Karpas-422 (cell line): ENCODE measurements at places on chromosomes 7 and 10.

DNA sequence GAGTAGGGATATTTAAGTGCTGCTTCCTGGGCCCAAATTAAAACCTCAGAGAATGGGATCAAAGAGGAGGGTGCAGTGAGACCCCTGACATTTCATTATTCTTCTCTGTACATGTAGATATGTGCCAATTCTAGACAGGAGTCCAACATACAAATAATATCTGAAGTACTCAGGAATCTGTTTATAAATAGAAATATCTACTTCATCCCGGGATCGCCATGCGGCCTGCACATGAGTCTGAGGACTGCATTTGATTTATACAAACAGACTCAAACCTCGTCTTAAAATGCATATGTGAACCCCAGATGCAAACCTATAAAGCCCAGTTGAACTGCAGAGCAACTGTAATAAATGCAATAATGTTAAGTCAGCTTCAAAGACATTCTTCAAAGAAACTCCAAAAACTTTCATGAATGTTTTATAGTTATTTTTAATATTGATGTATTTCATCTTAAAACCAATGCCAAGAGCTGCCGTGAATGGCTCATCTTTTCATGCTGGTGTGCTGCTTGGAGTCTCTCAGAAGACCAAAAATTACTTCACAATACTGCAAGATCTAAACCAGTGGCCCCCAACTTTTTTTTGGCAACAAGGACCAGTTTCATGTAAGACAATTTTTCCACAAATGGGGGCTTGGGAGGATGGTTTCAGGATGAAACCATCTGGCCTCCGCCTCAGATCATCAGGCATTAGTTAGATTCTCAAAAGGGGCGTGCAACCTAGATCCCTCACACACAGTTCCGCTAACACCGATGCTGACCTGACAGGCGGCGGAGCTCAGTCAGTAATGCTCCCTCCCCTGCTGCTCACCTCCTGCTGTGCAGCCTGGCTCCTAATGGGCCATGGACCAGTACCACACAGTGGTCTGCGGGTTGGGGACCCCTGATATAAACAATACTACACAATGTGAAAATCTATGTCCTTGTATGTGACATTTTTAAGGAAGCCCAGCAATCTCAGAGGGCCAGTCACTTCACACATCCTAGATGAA lies 166.9 kb downstream of the PARD3 start:
- no peaks in the 10 kb centered on the region for H3K36me3 ChIP-seq
- H3K27ac ChIP-seq: no peak overlapping the region
- no peaks in the 10 kb centered on the region for H3K4me1 ChIP-seq
- DNase-seq: no peak

DNA sequence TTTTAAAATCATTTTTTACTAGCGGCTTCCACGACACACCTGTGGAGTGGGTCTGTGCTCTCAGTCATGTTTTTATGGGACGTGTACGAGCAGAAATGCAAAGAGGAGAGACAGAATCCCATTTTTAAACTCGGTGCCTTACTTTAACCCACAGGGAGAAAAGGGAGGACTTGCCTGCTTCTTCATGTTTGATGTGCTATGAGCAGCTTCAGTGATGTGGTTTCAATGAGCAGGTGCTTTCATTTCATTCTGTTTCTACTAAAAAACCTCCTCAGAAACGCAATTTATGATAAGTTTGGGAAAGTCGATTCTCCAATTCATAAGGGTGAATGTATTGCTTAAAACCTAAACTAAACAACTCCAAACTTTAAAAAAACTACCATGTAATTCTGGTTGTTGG lies 537.2 kb downstream of the GATA3 start:
- H3K27me3 ChIP-seq: no peaks in the 10 kb centered on the region
- H3K4me1 ChIP-seq: no peaks in the 10 kb centered on the region
- no peak overlapping the region for H3K4me3 ChIP-seq
- H3K27ac ChIP-seq: no peak overlapping the region
- DNase-seq: no peak

DNA sequence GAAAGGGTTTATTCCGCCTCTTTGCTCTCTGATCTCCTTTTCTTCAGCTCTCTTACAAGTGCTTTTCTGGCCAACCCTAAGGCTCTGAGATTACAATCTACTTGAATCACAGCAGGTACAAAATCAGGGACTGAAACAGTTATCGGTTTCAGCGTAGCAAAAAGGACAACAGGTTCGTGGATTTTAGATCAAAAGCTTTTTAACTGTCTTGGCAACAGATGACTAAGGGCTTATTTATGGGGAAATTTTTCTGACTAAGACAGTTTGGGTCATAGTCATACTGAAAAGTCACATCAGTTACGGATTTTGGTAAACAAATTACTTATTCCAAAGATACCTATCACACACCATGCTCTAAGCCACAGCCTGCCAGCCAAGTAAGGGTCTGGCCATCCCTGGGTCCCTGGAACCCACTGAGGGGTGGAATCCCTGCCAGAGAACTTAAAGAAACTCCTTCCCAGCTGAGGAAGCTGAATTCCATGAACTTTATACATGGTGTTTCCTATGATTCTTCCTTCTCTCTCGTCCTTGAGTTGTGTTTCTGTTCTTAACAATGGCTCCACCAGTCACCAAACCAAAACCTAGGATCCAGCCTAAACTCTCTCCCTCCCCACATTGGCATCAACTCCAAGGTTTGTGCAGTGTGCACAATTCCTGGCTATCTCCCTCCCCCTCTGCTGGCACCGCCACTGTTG lies 169.3 kb downstream of the FAM107B start:
- peak overlapping the region; percentile 63; the same call in 1 of the 2 replicates for H3K4me3 ChIP-seq
- peaks cover 7% of the 10 kb centered on the region; the same call in 1 of the 2 replicates for H3K36me3 ChIP-seq
- H3K27me3 ChIP-seq: no peaks in the 10 kb centered on the region
- peaks cover 51% of the 10 kb centered on the region for H3K4me1 ChIP-seq
- H3K27ac ChIP-seq: no peak overlapping the region
- no peak for DNase-seq

DNA sequence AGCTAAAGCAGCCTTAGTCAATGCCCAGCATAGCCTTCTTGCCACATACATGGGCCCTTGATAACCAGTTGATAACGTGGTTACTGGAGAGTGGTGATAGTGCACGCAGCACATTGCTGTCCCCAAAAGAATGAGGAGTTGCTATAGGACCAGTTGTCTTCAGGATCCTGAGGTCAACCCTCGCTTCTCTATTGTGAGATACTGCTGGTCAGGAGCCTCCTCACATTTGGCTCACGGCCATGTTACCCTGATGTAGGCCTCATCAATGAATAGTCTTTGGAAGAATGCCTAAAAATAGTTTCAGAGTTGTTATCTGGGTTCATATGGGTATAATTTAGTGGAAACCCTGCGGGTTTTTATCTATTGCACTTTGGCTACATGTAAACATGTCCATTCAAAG lies 230.7 kb downstream of the VTI1A start:
- no peaks in the 10 kb centered on the region for H3K4me1 ChIP-seq
- no peaks in the 10 kb centered on the region for H3K27me3 ChIP-seq
- no peaks in the 10 kb centered on the region for H3K36me3 ChIP-seq
- no peak overlapping the region for H3K27ac ChIP-seq
- DNase-seq: no peak

- H3K4me1 ChIP-seq: peaks cover 12% of the 10 kb centered on the region
- no peaks in the 10 kb centered on the region for H3K36me3 ChIP-seq
- H3K27me3 ChIP-seq: no peaks in the 10 kb centered on the region
- no peak overlapping the region for H3K27ac ChIP-seq
- H3K4me3 ChIP-seq: no peak overlapping the region
Observed at GRCh38 chr7:75992083-75992755, 2.2 kb downstream of the TMEM120A start.

GRCh38 chr10:58833771-58834561 lies 321.3 kb downstream of the BICC1 start:
- H3K27ac ChIP-seq: no peak overlapping the region
- H3K36me3 ChIP-seq: no peaks in the 10 kb centered on the region
- DNase-seq: no peak
- H3K4me3 ChIP-seq: no peak overlapping the region

- H3K4me3 ChIP-seq: no peak overlapping the region
- H3K4me1 ChIP-seq: no peaks in the 10 kb centered on the region
- DNase-seq: no peak
- H3K27ac ChIP-seq: no peak overlapping the region
Observed at GRCh38 chr10:112059220-112059619, 124.3 kb downstream of the GPAM start.

DNA sequence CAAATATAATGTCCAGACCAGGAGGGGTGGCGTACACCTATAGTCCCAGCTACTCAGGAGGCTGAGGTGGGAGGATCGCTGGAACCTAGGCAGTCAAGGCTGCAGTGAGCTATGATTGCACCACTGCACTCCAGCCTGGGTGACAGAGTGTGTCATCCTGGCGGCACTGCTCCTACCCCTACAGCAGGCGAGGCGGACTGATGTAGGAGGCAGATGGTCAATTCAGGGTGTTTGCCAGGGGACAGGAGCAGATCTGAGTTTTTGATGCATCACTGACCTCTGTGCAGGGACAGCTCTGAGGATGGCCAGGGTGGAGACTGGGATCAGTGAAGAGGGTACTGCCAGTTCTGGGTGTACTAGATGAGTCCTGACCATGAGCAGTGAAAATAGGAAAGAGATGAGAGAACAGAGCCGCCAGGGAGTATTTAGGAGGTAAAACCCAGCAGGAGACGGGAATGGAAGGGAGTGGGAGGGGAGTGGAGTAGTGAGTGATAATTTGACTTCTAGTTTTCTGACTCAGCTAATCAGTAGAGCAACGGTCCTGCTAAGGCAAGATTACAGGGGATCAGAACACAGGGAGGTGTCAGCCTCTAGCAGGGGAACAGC lies 75.3 kb downstream of the HIP1 start:
- H3K27ac ChIP-seq: no peak overlapping the region
- peaks cover 4% of the 10 kb centered on the region for H3K4me1 ChIP-seq
- no peak for DNase-seq
- no peak overlapping the region for H3K4me3 ChIP-seq
- H3K27me3 ChIP-seq: no peaks in the 10 kb centered on the region

GRCh38 chr7:45598886-45599520 lies 24.8 kb downstream of the ADCY1 start:
- no peaks in the 10 kb centered on the region for H3K36me3 ChIP-seq
- no peaks in the 10 kb centered on the region for H3K4me1 ChIP-seq
- H3K4me3 ChIP-seq: no peak overlapping the region
- no peak for DNase-seq
- H3K27ac ChIP-seq: no peak overlapping the region

GRCh38 chr10:992467-992866 lies 4.2 kb downstream of the GTPBP4 start:
- peaks cover 17% of the 10 kb centered on the region for H3K4me1 ChIP-seq
- DNase-seq: no peak
- H3K27ac ChIP-seq: no peak overlapping the region
- H3K36me3 ChIP-seq: peaks cover 57% of the 10 kb centered on the region

DNA sequence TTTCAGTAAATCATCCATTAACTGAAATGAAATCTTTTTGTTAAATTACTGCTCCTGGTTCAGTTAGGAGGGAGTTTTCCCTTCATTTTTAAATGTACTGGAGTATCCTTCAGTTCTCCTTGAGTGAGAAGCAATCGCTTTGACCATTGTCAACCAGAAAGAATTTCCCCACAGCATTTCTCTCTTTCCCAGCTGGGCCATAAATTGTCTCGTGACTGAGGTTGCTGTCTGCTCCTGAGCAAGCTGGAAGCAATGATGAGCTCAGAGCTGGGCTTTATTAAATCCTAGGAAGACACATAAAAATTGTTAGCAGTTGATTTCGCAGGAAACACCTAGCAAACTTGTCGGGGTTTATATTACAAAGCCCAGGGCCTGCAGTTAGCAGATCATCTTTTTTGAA lies 102.0 kb upstream of the INSYN2A start:
- H3K27ac ChIP-seq: no peak overlapping the region
- DNase-seq: no peak
- no peaks in the 10 kb centered on the region for H3K27me3 ChIP-seq
- no peaks in the 10 kb centered on the region for H3K4me1 ChIP-seq

DNA sequence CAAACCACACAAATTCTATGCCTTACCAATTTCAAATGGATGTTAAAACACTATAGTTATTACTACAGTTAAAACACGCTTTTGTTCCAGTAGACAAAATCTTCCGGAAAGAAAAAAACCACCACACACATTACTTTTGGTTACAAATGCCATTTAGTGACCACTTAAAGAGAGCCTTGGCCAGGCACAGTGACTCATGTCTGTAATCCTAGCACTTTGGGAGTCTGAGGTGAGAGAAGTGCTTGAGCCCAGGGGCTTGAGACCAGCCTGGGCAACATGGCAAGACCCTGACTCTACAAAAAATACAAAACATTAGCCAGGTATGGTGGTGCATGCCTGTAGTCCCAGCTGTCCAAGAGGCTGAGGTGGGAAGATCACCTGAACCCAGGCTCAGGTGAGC lies 7.2 kb downstream of the TNPO3 start:
- H3K4me1 ChIP-seq: peaks cover 64% of the 10 kb centered on the region
- peaks cover 15% of the 10 kb centered on the region; the same call in 1 of the 2 replicates for H3K36me3 ChIP-seq
- no peak for DNase-seq
- no peaks in the 10 kb centered on the region for H3K27me3 ChIP-seq

DNA sequence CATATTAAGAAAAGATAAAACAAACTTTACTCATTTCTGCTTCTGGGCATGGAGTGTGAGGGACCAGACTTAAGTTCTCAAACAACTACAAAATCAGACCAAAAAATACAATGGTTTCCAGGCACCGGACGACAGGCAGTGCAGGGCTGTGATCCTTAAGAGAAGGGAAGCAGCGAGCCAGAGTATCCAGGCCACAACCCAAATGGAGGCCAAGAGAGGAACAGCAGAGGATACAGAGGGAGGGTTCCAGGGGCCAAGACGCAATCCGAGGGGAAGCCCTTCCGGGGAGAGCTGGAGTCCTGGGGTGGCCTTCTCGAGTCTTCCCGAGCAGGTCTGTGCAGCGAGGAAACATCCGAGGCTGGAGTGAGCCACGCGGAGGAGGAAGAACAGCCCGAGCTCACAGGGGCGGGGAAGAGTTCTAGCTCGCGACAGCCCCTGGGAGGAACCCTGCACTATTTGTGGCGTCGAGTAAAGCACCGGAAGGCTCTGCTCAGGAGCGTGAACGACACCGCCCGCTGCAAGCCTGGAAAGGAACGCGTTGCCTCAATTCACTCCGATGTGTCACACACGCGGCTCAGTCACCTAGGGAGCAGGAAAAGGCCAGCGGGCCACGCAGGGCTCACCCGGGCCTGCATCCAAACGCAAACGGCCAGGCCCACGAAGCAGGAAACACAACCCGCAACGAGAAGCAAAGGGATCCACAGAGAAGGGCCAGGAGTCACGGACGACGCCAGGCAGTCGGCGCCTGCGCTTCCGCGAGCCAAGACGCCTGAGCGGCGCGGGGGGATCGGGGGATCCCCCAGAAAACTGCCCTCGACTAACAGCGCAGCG lies 933 bp upstream of the RNF32 start:
- no peaks in the 10 kb centered on the region for H3K36me3 ChIP-seq
- no peak for DNase-seq
- no peak overlapping the region for H3K27ac ChIP-seq
- no peaks in the 10 kb centered on the region for H3K27me3 ChIP-seq
- H3K4me1 ChIP-seq: peaks cover 17% of the 10 kb centered on the region

- H3K4me1 ChIP-seq: peaks cover 9% of the 10 kb centered on the region
- H3K27ac ChIP-seq: no peak overlapping the region
- peak overlapping the region; percentile 5; the same call in 1 of the 2 replicates for H3K4me3 ChIP-seq
- H3K27me3 ChIP-seq: no peaks in the 10 kb centered on the region
- H3K36me3 ChIP-seq: no peaks in the 10 kb centered on the region; the same call in 1 of the 2 replicates
Observed at GRCh38 chr7:158957510-158957906, 101.2 kb downstream of the DYNC2I1 start.

GRCh38 chr10:32004161-32004591 lies 52.0 kb downstream of the KIF5B start:
- H3K36me3 ChIP-seq: peaks cover 13% of the 10 kb centered on the region; the same call in 1 of the 2 replicates
- no peak overlapping the region for H3K4me3 ChIP-seq
- no peaks in the 10 kb centered on the region for H3K4me1 ChIP-seq

GRCh38 chr7:39353615-39354376 lies 212.4 kb upstream of the YAE1 start:
- H3K27ac ChIP-seq: no peak overlapping the region
- no peaks in the 10 kb centered on the region for H3K36me3 ChIP-seq
- DNase-seq: no peak
- H3K27me3 ChIP-seq: no peaks in the 10 kb centered on the region
- no peaks in the 10 kb centered on the region for H3K4me1 ChIP-seq
